Bone marrow (tissue), 2 donors: ENCODE measurements at places on chromosomes 3 and 15.

DNA sequence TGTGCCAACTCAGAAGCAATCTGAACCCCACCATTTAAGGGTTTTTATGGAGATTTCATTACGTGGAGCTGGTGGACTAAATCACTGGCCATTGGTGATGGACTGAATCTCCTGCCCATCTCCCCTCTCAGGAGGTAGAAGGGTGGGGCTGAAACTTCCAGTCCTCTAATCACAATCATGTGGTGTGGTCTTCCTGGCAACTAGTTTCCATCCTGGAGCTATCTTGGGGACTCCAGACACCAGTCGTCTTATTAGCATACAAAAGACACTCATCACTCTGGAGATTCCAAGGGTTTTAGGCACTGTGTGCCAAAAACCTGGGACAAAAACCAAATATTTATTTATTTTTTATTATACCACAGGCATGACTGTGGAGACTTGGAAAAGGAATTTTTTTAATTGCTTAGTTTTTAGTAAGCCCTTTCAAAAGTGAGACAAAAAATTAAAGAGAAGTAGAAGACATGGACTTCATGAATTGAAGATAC, 203.6 kb downstream of the WNT5A start:
- DNase-seq, result no peak

- DNase-seq, result no peak
Measured at GRCh38 chr3:117016378-117016777, 306.8 kb downstream of the TUSC7 start.

DNA sequence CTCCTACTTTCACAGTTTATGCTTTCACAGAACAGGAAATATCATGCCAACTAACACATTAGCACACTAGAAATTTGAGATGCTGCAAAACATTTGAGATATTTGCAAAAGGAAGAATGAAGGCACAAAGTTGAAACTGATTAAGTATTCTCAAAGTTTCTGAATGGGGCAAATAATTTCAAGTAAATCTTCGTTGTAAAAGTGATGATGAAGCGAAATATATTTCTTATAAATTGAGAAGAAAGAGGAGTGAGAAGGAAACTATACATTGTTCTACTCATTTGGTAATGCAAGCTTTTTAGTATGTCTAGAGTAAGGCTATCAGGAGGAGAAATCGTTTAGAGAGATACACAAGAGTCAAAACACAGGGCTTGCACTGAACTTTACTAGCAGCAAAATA, 24.3 kb upstream of the LSAMP start:
- no peak for DNase-seq

DNA sequence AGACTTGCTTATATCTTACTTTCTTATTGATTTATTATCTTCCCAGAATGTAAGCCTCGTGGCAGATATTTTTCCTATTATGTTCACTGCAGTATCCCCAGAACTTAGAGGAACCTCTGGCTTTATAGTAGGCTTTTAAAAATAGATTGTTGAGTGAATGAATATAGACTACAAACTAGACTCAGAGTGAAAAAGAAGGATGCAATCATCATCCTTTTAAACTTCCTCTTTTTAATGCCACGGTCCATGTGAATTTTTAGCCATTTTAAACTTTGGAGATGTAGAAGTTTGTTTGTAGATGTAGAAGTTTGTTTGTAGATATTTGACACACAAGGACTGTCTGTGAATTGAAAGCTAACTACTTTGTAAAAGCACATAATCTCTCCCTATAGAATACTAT, 7.2 kb upstream of the P2RY12 start:
- peak; percentile 27 for DNase-seq

DNA sequence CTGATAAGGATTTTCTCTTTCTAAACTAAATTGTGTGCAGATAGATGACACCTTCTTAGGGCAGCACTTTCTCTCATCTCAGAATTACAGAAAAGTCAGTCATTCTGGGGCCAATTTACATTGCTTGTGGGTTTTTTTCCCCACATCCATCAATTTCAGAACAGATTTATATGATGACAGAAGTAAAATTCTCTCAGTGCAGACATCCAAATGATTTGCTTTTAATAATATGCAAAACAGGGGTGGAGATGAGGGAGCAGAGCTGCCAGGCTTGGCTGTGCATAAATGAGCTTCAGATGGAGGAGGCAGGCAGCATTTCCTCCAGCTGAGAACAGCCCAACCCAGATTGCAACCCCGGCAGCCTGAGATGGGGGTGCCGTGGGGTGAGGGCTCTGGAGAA, 44.0 kb downstream of the EDEM1 start:
- DNase-seq, result no peak

DNA sequence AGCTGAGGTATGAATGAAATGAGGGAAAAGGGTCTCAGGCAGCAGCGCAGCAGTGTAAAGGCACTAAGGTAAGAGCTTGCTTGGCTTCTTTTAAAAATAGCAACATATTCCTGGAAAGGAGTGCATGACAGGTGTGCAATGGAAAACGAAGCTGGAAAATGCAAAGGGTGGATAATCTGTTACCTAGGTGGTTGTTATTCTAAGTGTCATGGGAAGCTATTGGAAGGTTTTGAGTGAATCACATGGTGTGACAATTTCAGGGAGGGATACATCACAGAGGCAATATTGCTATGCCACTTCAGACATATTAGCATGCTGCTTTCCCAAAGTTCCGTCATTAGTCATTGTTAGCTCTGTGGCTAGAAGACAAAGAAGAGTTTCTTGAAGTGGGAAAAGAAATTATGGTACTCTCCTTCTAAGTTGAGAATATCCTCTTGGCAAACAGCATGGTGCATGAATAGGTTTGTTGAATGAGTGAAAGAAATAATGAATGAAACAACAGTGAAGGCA, 28.7 kb upstream of the TMEM45A start:
- no peak for DNase-seq

GRCh38 chr3:155270063-155270462, 23.4 kb downstream of the STRIT1 start:
- no peak for DNase-seq

- no peak for DNase-seq
Measured at GRCh38 chr3:157752956-157753786, 250.0 kb upstream of the VEPH1 start.

DNA sequence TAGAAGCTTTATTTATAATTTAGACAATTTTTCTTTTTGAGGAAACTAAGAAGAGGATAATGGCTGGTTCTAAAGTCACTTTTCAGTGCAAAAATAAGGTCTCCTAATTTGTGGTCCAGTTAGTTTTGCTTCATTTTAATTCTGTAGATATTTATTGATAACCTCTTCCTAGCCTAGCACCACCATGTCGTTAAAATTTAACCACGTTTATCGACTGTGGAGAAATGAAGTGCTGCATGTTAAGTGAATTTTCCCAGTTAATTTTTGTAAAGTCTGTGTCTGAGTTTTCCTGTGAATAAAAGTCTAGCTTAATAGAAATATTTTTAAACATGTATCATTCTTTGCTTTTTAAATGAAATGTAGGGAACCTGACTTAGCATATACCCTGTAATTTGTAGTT, 16.7 kb downstream of the LRRC28 start:
- DNase-seq, result no peak

DNA sequence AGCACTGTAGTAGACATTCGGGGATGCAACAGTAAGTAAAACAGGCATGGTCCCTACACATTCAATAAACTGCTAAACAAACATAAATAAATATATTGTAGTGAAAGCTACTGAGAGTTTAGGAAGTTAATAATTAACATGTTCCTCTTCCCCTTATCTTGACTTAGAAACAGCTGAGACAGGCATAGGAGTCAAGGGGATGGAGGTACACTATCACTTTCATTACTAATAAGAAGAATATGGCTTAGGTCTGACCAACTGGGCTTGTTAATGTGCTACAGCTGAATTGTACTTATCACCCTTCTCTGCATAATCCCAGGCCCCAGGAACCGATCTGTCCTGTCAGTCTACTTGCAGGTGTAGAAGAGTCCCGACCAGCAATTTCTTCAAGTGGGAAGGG, 116.3 kb upstream of the DAZL start:
- no peak for DNase-seq

GRCh38 chr15:73753250-73754130, at the start of gene INSYN1:
TSS of gene INSYN1 (minus strand) at chr15:73753351. CDS start at chr15:73751130, 2,221 bp downstream.
- no peak for DNase-seq

DNA sequence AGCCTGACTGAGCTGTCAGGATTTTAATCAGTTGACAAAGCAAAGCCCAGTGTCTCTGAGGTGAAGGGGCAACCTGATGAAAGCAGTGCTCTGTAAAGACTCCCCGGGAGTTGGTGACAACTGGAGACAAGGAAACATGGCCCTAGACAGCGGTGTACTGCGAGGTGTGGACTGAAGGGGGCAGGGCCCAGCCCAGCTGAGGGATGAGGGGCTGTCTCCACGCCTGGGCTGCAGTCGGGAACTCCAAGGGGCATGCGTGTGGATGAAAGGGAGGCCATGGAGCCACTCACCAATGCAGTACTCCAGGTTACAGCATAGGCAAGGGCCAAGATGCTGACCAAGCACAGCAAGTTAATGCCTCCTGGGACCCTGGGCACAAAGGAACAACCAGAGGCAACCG, 45.1 kb downstream of the SCAP start:
- DNase-seq, result no peak

DNA sequence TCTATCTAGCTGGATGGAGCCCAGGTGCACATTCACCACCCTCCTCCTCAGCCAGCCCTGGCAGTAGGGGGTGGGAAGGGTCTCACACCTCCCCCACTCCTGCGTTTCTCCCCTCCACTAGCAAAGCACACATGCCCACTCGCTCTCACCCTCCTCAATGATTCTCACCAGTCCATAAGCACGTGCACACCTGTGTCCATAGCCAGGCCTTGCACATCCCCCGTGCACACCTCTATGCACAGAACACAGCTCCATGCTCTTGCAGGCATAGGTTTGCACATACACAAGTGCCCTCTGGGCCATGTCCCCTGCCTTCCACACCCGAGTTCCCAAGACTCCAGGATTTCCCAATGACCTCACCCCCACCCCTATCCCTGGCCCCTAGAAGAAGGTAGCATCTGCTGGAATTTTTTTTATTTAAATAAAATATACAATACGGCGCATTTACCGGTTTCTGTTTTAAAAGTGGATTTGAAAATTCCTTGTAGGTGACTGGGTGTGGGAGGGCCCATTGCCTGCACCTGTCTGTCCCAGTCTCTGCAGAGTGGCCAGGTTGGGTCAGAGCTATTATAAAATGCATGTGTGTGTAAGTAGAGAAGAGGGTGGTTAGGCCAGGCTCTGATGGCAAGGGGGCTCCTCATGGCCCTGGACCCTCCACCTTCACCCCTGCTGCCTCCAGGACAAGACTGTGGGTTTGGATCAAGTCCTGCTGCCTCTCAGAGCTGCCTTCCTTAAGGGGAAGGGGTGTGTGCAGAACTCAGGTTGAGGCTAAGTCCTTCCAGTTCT, 49.1 kb downstream of the HCN4 start:
- DNase-seq, result no peak

GRCh38 chr15:92753591-92753990, 98.0 kb upstream of the FAM174B start:
- DNase-seq, result no peak

- DNase-seq, result no peak
Measured at GRCh38 chr15:91769476-91769875, 84.0 kb upstream of the SLCO3A1 start.

- peak; percentile 30 for DNase-seq
Measured at GRCh38 chr3:129974833-129975704, 549 bp downstream of the TRH start.

DNA sequence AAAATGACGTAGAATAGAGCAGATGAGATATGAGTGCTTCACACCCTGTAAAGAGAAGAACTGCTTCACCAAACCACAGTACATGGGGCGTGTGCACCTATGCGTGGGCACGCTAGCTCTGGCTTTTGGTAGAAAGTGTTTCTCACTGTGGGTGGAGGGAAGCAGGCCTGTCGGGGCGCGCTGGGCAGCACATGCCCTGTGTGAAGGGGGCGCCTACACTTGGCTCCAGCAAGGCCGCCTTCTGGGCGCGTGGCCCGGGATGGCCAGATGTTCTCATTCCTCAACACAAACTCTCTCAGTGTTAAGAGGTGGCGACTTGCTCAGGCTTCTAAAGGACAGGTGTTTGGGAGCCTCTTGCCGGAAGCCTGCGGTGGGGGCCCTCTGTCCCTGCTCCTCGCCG, 90.0 kb downstream of the FBLN2 start:
- DNase-seq, result no peak

DNA sequence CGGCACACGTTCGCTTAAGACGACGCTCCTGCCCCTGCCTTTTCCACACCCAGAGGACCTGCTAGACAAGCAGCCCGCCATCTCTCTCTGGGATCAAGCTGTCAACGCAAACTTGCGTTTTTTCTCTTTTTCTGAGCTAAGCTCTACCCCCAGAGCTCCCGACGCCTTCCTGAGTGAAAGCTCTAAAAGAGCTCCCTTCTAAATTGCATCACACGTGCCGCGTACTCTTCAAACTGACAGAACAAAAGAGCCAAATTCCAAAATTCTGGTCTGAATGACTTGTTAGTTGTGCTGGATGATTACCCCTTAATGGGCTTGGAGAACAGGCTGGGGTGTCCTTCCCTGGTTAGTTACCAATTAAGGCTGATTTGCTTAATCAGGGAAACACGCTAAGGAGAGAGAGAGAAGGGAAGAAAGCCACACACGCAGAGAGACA, 81.2 kb downstream of the MDFIC2 start:
- DNase-seq, result no peak

- DNase-seq, result no peak
Measured at GRCh38 chr15:40722934-40723333, 28.0 kb downstream of the RAD51 start.

GRCh38 chr15:71409541-71409940, 294.3 kb downstream of the THSD4 start:
- DNase-seq, result no peak

DNA sequence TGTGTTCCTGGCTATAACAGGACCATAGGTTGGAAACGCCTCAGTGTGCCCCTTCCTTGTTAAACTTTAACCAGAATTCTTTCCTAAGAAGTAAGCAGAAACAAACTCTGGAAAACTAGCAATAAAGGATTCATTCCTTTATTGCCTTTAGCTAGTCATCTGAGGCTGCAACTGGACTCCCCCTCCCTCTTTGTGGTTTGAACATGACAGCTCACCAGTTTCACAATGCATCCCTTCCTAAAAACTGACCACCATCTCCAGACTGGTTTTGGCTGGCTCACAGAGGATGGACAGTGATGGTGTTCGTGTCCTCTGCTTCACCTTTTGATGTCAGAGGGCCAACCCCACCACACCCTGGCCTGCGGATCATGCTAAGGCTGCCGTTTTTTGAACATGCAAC, 27.9 kb upstream of the TGFBR2 start:
- peak; percentile 9 for DNase-seq

- no peak for DNase-seq
Measured at GRCh38 chr3:137770835-137771399, 6.8 kb downstream of the SOX14 start.
